ENCODE measurements at places on chromosomes 4 and X.

DNA sequence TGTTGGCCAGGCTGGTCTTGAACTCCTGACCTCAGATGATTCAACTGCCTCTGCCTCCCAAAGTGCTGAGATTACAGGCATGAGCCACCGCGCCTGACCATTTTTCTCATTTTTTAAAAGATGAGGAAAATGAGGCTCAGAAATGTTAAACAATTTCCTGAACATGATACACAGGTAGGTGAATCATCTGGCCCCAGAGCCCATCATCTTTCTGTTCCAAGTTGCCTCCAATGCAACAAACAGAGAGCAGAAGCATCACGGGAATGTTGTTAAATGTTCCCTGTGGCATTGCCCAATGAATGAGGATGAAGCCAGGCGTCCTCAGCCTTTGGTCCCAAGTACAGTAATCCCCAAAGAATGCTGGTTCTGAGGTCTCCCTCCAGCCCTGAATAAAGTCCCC lies 31.3 kb upstream of the ANXA5 start:
- no peak overlapping the region for H3K4me3 ChIP-seq
- peak; percentile 80 for DNase-seq
- H3K27me3 ChIP-seq, result no peaks in the 10 kb centered on the region
- no peaks in the 10 kb centered on the region for H3K36me3 ChIP-seq
- H3K4me1 ChIP-seq, result peaks cover 1% of the 10 kb centered on the region

DNA sequence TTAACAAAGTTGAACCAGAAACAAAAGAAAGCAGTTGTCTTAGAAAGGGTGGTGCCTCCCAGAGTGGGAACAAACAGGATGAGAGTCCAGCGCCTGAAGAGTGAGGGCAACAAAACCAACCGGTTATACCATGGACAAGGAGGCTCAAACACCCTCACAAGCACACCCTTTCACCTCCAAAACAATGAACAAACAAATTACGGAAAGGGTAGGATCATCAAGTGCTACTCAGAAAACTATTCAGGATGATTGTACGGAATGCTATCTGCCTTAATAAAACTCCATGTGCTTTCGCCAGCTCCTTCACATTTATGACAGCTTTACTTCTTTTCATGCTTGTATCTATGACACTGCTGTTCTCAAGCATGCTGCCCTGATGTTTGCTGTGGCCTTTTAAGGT lies 26.8 kb downstream of the SLC39A8 start:
- no peaks in the 10 kb centered on the region for H3K27me3 ChIP-seq
- peaks cover 1% of the 10 kb centered on the region for H3K4me1 ChIP-seq
- H3K4me3 ChIP-seq, result no peak overlapping the region
- DNase-seq, result no peak
- no peak overlapping the region for H3K27ac ChIP-seq

DNA sequence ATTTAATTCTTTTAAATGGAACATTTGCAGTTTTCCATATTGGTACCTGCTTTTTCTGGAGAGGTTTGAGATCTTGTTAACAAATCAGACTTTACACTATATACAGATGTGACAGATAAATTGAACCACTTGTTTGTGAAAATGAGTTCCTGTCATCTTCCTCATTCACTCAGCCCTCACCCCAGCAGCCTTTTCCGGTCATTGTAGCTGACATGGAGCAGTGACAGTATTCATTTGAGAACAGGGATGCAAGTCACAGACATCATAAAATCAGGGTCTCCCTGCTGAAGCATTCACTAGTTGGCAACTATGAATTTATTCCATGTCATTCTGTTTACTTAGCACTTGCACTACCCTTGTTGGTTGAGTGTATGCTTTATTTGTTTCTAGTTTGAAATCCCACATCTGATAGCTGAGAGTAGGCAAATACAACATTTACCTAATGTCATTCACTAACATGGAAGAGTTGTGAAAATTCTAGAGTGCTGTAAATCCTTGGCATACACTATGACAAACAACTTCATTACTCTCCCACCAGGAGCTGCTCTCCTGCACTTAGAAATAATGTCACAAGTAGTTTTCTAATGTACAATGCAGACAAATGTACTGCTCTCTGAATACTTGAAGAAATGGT lies 78.9 kb downstream of the UGT8 start:
- H3K27ac ChIP-seq, result no peak overlapping the region
- H3K4me3 ChIP-seq, result no peak overlapping the region
- no peaks in the 10 kb centered on the region for H3K4me1 ChIP-seq
- no peak for DNase-seq
- H3K36me3 ChIP-seq, result no peaks in the 10 kb centered on the region
- H3K27me3 ChIP-seq, result no peaks in the 10 kb centered on the region

- H3K27me3 ChIP-seq, result no peaks in the 10 kb centered on the region
- H3K36me3 ChIP-seq, result no peaks in the 10 kb centered on the region
- no peak overlapping the region for H3K4me3 ChIP-seq
- DNase-seq, result no peak
- no peak overlapping the region for H3K27ac ChIP-seq
- H3K4me1 ChIP-seq, result no peaks in the 10 kb centered on the region
Measured at GRCh38 chr4:165680821-165681220, 192.2 kb upstream of the TLL1 start.

GRCh38 chr4:176259330-176260090 lies 9.5 kb downstream of the ASB5 start:
- no peaks in the 10 kb centered on the region for H3K4me1 ChIP-seq
- peak; percentile 58 for DNase-seq
- H3K4me3 ChIP-seq, result no peak overlapping the region
- H3K36me3 ChIP-seq, result no peaks in the 10 kb centered on the region
- H3K27me3 ChIP-seq, result no peaks in the 10 kb centered on the region

- no peak overlapping the region for H3K4me3 ChIP-seq
- no peak for DNase-seq
- no peaks in the 10 kb centered on the region for H3K27me3 ChIP-seq
- no peaks in the 10 kb centered on the region for H3K4me1 ChIP-seq
- no peaks in the 10 kb centered on the region for H3K36me3 ChIP-seq
Measured at GRCh38 chrX:44906041-44906440, 33.1 kb downstream of the KDM6A start.

GRCh38 chrX:452598-452997 lies 65.9 kb upstream of the PPP2R3B start:
- H3K27me3 ChIP-seq, result no peaks in the 10 kb centered on the region
- H3K4me1 ChIP-seq, result no peaks in the 10 kb centered on the region
- DNase-seq, result no peak
- H3K27ac ChIP-seq, result no peak overlapping the region
- H3K4me3 ChIP-seq, result no peak overlapping the region

GRCh38 chr4:80206521-80207171 lies 9.3 kb downstream of the PRDM8 start:
- H3K27ac ChIP-seq, result no peak overlapping the region
- peaks cover 10% of the 10 kb centered on the region for H3K4me1 ChIP-seq
- peaks cover under 1% of the 10 kb centered on the region for H3K36me3 ChIP-seq
- DNase-seq, result peak; percentile 29

DNA sequence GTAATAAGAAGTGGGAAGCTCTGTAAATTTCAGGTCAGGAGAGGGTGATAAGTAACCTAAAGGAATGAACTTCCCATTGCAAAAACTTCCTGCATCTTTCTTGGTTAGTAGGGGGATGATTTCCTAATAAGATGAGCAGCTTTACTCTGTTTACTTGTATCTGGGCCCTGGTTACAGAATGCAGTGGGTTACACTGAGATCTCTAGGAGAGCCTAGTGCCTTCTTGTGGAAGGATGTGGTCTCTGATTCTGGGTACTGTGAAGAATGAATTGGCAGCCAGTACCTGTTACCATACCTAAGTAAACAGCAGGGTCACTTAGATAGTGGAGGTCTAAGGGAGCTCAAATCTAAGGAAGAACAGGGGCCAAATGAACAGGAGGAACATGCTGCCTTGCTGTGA lies 320.6 kb downstream of the ARHGAP10 start:
- peaks cover 6% of the 10 kb centered on the region for H3K4me1 ChIP-seq
- peaks cover 57% of the 10 kb centered on the region for H3K36me3 ChIP-seq

All from mesenchymal stem cell (in vitro differentiated cells and primary cell).